ENCODE measurements at places on chromosomes 3 and 15.

GRCh38 chr15:35546511-35547381 is 781 bp upstream of the DPH6 start:
- no peak for DNase-seq

DNA sequence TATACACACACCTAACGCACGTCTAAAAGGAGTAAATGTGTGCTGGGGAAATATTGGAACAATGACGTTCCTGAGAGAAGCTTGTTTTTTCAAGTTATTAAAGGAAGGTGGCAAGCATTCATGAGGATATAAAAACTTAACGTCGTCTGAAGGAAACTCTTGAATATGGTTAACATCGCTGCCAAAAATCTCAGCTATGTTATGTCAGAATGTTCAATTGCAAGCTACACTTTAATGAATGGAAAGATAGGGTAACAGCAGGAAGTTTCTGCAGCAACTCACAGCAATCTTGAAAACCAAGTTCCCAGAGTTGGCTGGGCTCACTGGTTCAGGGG is 54.3 kb upstream of the MEF2A start:
- no peak for DNase-seq

GRCh38 chr3:3927198-3927597 is 128.0 kb downstream of the LRRN1 start:
- no peak for DNase-seq

DNA sequence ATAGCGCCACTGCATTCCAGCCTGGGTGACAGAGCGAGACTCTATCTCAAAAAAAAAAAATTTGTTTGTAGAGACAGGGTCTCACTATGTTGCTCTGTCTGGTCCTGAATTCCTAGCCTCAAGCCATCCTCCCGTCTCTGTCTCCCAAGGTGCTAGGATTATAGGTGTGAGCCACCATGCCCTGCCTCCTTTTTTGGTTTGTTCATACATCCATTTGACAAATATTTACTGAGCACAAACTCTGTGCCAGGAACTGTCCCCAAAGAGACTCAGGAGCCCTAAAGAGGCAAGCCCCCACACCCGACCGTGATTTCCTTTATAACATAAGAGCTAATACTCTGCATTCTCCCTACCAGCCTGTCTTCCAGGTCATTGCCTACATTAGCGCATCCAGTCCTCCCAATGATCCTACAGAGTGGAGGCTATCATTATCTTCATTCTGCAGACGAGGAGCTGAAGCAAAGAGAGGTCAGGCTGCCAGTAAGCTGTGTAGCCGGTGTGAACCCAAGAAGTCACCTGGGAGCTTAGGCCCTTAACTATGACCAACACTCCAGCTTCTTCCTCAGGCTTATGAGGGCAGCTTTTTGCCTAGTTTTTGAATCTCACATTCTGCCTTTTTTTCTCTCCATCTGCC is 6.3 kb upstream of the PXK start:
- no peak for DNase-seq

GRCh38 chr3:112984485-112984884 is 6.3 kb upstream of the GTPBP8 start:
- no peak for DNase-seq

DNA sequence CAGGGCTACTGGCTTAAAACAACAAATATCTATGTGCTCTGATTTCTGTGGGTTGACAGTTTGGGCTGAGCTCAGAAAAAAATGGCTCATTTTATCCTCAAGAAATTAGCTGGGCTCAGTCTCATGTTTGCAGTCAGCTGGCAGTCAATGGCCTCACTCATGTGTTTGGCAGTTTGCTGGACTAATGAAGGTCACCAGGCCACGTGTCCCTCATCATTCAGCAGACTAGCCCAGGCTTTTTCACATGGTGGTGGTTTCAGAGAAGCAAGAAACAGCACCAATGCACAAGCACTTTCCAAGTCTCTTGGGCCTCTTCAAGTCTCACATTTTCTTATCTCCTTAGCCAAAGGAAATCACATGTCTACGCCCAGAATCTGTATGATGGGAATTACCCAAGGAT is 478.3 kb upstream of the PPP2R3A start:
- no peak for DNase-seq

- DNase-seq = no peak
These were observed 2.3 kb downstream of the PLXNB1 start for GRCh38 chr3:48427630-48427962.

DNA sequence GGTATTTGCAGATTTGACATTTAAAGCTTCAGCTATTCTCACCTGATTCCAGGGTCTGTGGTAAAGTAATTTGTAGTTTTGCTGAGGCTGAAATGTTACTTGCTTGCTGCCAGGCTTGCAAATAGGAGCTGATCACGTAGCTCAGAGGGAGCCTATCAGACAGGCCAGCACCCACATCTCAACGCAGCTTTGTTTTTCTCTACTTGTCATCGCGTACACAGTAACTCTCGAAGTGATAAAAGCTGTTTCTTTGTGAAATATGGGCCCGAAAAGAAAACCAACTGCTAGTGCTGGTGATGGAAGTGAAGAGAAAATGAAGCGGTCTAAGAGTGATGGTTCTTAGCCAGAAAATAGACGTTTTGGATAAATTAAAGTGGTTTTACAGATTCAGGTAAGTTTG is 23.4 kb downstream of the RAB5A start:
- DNase-seq = no peak

DNA sequence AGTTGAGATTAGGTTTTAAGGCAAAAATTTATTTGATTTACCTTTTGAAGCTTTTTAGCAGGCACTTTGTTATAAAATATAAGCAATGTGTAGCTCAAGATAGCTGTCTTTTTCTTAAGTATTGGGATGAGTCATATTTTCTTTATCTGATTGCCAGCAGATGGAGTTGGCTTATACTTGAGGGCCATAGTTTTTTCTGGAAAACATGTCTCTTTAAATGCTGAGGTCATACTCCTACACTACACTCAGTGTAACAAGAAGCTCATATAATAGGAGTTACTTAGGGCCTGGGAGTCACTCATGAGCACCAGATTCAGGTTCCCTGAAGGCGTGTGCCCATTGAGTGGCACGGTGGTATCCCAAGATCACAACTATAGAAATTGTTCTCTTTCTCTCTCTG is 579.8 kb downstream of the EDEM1 start:
- DNase-seq = no peak

DNA sequence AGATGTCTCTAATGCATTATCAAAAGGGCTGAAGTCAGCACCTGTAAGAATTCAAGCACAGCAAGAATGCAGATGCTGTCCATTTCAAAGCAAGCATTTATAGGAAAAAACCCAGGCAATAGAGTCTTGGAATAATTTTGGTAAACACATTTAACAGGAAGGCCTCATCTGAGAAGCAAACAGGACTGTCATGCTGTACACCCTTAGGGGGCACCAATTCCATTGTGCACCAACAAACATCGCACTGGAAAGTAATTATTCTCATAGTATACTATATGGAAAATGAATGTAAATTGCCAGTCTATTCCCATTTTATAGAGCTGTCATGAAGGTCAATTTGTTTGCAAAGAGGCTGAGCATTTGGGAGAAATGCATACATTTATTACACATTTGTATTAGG is 247.3 kb upstream of the SUCLG2 start:
- no peak for DNase-seq

GRCh38 chr15:49382394-49382793 is 40.6 kb upstream of the FGF7 start:
- no peak for DNase-seq

GRCh38 chr3:2713923-2714322 is 396.3 kb downstream of the IL5RA start:
- DNase-seq = no peak

- DNase-seq = no peak
These were observed 341.4 kb downstream of the CNTN3 start for GRCh38 chr3:74273091-74273490.

DNA sequence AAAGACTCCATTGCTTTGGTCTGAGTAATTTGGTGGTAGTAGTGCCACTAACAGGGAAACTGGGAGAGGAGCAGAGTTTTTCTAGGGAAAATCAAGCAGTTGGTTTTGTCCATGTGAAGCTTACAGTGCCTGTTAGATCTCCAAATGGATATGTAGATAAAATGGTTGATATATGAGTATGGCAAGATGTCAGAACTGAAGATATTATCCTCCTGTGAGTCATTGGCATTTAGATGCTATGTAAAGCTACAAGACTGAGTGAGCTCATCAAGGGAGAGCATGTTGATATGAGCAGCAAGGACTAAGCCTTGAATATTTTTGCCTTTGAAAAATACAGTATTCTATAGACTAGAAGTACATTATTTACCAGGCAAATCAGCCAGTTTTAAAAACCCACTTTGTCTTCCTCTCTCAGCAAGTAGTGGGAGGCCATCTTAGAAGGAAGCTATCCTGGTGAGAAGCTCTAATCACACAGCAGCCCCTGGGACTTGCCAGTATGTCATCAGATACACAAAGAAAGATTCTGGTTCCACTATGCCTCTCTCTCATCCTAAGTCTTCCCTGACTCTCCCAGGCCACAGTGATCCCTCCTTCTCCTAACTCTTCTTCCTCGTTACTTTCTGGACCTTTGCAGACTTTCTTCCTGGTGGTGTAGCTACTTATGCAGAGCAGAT is 77.4 kb upstream of the ANKRD28 start:
- no peak for DNase-seq

GRCh38 chr15:62173215-62173614 is 8.1 kb upstream of the C2CD4B start:
- no peak for DNase-seq

GRCh38 chr3:168828943-168829342 is 733.2 kb upstream of the GOLIM4 start:
- DNase-seq = no peak

DNA sequence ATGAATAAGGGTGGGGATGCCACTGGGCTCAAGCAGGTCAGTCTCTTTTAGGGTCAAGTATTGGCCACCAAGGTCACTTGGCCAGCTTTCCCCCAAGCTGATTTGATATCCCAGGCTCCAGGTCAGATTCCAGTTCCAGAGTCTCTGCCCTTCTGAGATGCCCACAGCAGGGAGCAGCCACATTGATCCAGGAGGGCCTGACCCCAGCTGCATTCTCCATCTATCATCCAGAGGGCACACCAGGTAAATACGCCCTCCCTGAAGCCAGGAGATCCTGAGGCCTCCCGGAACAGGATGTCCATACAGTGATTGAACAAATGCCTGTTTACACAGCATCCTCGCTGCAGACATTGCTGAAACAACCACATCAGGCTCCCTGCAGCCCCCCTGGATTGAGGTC is 264.6 kb upstream of the TLE3 start:
- no peak for DNase-seq

- DNase-seq = no peak
These were observed 23.0 kb downstream of the TNIK start for GRCh38 chr3:171437115-171437756.

- DNase-seq = no peak
These were observed 14.9 kb downstream of the SMAD3 start for GRCh38 chr15:67080118-67080899.

- DNase-seq = no peak
These were observed 351.3 kb upstream of the CCDC54 start for GRCh38 chr3:107025961-107026360.

DNA sequence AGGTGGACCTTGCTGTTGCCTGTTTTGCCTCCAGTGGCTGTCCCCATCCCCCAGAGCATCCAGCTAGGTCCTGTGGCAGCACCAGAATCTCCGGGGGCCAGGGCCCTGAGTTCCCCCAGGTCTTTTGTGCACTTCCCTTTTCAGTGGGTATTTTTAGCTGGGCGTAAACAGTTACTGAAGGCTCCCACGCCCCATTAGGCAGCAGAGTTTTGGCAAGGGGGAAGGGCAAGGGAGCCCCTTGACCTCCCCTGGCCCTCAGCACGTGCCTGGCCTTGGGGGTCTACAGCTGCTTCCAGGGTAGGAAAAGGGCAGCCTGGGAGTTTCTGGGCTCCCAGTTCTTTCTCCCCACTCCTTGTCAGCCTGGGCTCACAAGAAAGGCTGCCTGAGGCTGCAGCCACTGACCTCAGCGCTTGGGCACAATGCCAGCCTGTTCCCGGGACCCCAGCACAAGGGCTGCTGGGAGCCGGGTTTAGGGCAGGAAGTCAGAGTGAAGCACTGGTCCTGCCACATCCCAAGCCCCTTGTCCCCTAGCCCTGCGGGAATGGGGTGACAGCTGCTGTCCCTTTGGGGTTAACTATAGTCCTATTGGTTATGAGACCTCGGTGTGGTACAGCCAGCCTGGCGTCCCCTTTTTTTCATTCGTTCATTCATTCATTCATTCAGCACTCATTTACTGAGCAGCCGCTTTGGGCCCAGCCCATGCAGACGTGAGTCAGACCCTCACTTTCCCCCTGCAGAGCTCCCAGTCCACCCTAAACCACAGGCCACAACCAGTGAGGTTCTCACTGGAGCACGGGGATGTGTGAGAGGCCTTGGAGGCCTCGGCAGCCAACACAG is 8.4 kb downstream of the CSK start:
- peak; percentile 70 for DNase-seq

GRCh38 chr3:93855401-93855800 is 118.3 kb downstream of the PROS1 start:
- no peak for DNase-seq

DNA sequence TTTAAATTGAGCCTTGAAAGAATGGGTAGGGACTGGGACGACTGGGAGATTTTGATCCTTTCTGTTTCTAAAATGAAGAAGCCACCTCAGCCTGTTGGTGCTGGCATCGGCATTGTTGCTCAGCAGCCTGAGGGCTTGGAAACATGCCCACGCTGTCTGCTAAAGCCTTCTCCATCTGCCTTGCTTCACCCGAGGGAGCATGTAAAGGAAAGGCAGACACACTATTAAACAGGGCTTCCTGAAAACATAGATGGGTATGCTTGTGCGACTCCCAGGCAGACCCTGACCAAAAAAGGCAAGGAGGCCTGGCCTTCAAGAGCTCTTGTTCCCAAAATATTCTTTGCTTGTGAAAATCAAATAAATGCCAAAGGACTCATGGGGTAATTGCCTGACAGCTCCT is 84.2 kb upstream of the SLC4A7 start:
- DNase-seq = no peak
